ENCODE measurements at places on chromosomes 13 and 19.

- DNase-seq: no peak
Observed at GRCh38 chr13:71831716-71832115, 35.3 kb downstream of the DACH1 start.

DNA sequence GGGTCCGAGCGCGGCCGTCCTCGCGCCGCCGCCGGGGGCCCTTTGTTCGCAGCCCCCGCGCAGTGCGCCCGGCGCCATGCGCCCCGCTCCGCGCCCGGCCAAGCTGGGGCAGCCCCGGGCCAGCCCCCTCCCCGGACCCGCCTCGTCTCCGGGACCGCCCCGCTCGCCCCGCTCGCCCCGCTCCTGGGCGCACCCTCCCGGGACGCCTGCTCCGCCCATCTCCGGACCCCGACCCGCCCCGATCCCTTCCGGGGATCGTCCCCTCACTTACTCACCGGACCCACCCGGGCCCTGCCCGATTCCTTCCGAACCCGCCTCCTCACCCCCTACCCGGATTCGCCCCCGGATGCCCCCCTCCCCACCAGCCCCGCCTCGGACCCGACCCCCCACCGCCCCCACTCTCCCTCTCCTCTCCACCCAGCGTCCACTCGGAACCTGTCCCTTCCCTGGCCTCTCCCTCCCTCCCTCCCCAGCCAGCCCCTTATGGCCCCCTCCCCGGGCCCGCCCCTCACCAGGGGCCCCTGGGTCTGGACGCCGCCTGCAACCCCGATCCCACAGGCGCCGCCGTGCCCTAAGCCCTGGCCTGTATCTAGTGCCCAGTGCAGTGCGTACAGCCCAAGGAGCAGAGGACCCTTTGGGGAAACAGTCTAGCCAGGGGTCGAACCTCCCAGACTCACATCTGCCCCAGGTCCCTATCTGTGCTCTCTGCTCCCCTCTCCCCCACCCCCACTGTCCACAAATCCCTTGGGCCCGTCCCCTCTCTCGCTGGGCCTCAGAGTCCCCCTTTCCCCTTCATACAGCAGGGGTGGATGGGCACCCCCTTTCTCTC lies at the start of gene CPAMD8:
Gene CPAMD8, minus strand, starts transcription at position 105 of the 829 bp plus-strand sequence. CDS start 168 bp downstream, outside the sequence.
- DNase-seq: no peak

DNA sequence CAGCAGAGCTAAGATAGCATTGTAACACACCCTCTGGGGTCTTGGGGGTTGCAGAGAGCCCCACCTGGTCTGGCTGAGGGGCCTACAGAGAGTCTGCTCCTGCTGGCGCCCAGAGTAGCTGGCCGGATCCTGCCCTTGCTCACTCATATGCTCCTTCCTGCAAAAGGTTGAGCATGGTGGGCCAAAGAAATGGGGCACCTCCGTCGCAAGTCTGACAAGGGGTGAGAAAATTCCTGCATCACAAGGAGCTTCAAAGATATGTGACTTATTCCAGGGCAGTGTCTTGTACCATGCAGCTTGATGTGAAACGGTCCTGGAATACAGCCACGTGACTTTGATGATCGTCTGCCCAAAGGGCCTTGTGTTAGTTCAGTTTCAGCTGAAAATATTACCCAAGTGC lies 218.3 kb downstream of the DCLK1 start:
- DNase-seq: no peak

DNA sequence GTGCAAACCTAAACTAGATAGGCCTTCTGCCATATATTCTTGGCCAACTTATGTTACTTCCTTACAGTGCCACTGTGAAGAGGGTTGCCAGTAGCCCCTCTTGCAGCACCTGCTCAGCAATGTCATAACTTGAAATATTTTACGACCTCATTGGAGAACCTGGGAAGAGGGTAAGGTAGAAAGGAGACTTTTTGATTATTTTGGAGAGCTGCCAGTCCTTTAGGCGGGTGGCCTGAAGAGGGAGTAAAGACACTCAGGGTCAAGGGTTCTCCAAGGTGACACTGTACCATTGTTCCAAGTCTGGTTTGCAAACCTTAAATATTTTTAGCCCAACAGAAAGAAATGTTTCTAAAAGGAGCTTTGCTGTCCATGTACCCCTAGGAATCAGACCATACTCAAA lies 118.3 kb downstream of the FLT1 start:
- DNase-seq: no peak

DNA sequence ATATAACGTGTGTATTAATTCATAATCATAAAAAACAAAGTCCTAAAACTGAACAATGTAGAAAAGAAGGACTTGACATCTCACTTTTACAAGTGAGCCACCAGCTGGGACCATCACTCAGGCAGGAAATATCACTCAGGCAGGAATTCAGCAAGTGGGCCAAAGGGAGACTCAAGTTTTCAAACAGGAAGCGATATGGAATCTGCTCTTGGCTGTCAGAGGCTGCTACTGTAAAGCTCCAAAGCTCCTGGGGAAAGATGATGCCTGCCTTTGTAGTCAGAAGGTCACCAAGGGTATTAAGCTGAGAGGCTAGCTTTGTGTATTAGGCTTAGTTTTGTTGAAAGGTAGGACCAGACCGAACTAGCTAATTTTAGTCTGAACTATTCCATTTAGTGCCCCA lies 5.5 kb upstream of the AKAP11 start:
- no peak for DNase-seq

- DNase-seq: no peak
Observed at GRCh38 chr13:27489456-27489855, 39.1 kb upstream of the MTIF3 start.

- no peak for DNase-seq
Observed at GRCh38 chr13:109816808-109817203, 30.4 kb upstream of the IRS2 start.

DNA sequence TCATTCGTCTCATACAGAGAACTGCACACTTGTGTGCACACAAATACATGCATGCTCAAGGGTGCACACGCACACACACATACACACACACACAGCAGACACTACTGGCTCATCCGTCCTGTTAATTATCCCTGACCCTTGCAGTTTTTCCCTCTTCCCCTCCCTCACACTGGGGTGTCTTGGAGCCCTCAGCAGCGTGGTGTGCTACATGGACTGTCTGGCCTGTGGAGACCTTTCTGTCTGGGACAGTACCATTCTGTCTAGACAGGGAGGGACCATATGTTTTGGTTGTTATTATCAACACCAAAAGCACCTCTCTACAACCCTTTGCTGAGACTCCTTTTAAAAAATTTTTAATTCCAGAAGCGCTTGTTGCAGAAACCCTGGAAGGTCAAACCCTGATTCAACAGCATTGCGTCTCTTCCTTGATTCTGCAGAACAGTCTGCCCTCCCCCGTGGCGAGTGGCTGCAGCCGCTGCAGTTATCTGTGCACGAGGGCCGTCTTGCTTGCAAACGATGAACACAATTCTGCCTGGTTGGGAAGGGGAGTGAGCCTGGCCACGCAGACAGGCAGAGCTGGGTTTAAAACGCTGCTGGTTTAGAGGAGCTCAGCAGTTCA lies 374.0 kb downstream of the IRS2 start:
- peak; percentile 23 for DNase-seq

DNA sequence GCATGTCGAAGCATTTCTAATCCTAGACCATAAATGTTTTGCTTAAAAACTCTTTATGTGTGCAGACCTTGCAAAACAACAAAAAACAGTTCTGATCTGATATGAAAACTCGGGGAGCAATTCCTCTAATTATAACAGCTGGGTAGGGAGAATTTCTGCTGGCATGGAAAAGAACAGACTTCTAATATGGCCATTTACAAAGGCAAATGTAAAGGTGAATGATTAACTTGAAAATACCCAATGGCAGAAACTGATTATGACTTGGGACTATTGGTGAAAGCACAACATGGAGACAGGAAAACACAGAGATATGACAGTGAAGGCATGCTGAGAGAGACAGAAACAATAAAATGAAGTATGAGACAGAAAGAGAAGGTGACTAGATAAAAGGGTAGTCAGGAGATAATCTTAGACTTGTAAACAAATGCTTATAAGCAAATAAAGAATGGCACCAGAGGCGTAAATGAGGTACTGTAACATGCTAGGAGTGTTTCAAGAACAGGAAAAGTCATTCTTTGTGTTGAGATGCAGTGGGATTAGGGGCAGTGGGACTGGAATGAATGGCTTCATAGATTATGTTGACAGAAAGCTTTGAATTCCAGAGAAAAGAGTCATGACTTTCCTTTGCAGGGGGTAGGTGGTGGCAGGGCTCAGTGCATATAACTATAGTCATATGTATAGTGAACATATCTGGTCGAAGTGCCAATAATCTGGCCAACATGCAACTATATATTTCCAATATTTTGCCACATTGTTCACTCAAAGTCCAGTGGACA lies 393.0 kb downstream of the ITGBL1 start:
- DNase-seq: no peak

GRCh38 chr13:100497389-100497788 lies 91.2 kb downstream of the GGACT start:
- DNase-seq: no peak

DNA sequence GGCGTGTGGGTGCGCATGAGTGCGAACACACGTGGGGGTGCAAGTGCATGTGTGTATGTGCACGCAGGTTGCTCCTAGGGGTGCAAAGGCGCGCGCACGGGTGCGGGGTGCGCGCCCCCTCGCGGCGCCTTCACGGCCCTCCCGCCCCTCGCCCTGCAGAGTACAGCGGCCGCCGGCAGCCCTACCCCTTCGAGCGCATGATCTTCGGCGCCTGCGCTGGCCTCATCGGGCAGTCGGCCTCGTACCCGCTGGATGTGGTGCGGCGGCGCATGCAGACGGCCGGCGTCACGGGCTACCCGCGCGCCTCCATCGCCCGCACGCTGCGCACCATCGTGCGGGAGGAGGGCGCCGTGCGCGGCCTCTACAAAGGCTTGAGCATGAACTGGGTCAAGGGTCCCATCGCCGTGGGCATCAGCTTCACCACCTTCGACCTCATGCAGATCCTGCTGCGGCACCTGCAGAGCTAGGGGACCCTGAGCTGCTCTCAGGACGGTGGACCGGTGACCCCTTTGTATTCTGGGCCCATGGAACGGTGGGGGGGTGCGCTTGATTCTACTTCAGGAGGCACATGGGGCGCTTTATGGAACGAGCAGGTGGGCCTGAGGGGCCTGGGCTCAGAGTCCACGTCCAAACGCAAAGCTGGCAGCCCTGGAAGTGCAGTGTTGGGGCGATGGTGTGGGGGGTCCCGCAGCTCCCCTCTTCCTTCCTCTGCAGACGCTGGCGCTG lies 27.7 kb downstream of the TMEM161A start:
- DNase-seq: no peak

DNA sequence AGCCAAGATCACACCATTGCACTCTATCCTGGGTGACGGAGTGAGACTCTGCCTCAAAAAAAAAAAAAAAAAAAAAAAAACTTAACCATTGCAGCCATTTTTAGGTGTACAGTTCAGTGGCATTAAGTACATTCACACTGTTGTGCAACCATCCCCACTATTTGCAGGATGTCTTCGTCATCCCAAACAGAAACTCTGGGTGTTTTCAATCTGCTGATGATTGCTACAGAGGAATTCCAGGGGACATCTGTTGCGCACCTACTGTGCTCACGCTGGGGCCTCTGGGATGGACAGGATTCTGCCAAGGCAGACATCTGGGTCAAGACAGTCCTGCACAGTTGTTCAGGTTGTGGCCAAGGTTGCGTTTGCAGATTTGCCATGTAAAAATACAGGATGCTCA lies 2.4 kb upstream of the APOC4 start:
- DNase-seq: no peak

- peak; percentile 56 for DNase-seq
Observed at GRCh38 chr19:57406516-57407123, 4.3 kb upstream of the ZNF17 start.

GRCh38 chr13:78884571-78884970 lies 225.6 kb upstream of the OBI1 start:
- DNase-seq: no peak

DNA sequence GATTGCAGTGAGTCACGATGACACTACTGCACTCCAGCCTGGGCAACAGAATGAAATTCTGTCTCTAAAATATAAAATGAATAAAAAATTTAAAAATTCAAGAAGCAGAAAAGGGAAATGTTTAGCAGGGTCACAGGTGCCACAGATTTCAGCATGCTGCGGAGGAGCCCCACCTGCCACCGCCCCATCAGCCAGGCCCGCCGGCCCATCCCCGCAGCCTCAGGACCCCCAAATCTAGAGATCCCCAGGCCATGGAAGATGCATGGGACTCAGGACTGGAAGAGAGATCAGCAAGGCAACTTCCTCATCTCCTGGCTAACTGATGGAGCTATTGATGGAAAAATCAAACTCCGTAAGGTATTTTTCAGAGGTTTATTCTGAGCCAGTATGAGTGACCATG lies 208.2 kb downstream of the UQCRFS1 start:
- DNase-seq: no peak

DNA sequence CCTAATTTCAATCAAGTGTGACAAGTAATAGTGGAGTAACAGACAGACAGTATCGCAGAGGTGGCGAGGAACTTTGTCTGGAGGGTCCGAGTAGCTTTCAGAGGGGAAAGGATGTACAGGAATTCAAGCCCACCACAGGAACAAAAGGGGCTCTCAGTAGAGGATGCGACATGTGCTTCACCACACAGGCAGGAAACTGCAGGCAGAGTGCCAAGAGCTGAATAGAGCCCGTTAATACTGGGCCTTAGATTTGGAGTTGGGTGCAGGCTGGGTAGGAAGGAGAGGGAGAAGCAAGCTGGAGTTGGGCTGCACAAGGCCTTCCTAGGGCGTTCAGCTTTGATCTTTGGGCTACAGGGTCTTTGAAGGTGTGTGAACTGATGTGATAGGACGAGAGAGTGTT lies 1.2 kb downstream of the CCDC70 start:
- DNase-seq: no peak

- DNase-seq: no peak
Observed at GRCh38 chr19:45924891-45925447, 10.4 kb upstream of the NANOS2 start.

DNA sequence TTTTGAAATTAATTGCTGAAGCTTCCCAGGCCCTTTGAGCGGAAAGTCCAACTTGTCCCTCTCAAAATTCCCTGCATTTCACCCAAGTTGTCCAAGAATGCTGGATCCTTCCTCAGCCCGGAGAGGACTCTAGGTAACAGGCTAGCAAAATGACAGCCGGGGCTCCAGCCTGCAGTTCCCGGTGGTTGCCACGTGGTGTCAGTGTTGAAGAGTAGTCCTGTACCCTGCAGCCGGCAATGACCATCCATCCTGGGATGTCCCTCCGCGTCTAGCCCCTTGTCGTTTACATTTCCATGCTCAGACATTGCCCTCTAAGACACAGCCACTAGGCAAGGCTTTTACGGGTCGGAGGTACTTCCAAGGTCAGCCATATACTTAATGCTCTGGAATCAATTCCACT lies 31.4 kb upstream of the MTIF3 start:
- DNase-seq: peak; percentile 72

Measured in iPS DF 19.7 (cell line).